ENCODE measurements at places on chromosomes 12 and 14.

DNA sequence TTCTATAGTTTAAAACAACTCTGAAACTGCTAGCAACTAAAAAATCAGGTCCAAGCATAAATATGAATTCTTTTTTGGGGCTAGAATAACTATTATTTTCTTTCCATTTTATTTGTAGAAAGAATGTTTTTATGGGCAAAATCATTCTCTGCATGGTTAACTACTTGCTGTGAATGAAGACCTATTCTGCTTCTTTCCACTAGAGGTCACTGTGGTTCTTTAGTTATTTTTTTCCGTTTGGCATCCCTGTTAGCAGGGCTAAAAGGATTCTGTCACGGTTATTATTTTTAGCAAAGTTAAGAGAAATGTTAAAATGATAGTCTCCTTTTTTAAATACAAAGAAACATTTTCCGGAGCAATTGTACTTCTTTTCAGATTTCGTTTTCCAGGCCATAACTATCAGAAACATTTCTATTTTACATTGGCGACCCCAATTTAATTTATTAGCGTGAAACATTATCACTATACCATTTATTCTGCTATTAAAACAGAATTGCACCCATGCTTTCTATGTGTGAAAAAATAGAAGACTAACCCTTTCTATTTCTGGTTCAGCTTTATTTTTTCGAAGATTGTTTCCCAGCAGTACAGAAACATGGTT is 404.8 kb downstream of the ATP23 start:
- DNase-seq: peak; percentile 66

GRCh38 chr12:115457798-115458197 is 773.8 kb upstream of the TBX3 start:
- no peak for DNase-seq

DNA sequence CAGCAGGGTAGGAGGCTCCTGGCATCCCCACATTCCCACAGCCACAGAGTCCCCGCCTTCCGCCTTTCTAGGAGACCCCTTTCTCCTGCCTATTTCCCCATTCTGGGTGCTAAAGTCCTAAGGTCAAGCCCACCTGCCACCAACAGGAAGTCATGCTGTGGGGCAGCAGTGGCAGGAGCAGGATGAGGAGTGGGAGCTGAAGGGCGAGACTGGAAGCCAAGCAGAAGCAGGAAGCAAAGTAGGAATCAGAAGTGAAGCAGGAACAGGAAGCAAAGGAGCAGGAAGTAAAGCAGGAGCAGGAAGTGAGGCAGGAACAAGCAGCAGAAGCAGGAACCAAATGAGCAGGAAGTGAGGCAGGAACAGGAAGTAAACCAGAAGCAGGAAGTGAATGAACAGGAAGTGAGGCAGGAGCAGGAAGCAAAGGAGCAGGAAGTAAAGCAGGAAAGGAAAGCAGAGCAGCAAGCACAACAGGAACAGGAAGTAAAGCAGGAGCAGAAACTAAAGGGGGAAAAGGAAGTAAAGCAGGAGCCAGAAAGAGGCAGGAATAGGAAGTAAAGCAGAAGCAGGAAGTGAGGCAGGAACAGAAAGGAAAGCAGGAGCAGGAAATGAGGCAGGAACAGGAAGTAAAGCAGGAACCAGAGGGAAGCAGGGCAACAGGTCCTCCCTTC is 38.3 kb upstream of the RIMBP2 start:
- no peak for DNase-seq

- no peak for DNase-seq
Measured at GRCh38 chr14:60153991-60154390, 11.2 kb downstream of the DHRS7 start.

- DNase-seq: no peak
Measured at GRCh38 chr12:126107659-126108058, 1042.4 kb downstream of the AACS start.

GRCh38 chr12:11446372-11446771 is 51.0 kb upstream of the PRB2 start:
- no peak for DNase-seq

DNA sequence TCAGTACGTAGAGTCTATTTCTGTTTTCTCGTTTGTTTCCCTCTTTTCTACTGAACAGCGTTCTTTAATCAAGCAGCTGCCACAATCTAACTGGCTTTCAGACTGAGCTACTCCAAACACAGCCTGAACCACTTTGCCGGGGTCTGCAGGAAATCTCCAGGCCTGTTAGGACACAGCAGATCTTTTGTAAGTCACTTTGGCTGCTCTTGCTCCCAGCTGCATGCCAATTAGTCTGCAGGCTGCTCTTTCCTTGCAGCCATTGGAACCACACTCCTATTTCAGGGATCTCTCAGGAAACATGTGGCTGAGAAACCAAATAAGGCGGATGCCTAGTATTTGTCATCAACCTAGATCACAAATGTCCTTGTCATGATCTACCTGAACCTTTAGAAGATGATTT is 73.6 kb downstream of the TMTC1 start:
- peak; percentile 14 for DNase-seq

DNA sequence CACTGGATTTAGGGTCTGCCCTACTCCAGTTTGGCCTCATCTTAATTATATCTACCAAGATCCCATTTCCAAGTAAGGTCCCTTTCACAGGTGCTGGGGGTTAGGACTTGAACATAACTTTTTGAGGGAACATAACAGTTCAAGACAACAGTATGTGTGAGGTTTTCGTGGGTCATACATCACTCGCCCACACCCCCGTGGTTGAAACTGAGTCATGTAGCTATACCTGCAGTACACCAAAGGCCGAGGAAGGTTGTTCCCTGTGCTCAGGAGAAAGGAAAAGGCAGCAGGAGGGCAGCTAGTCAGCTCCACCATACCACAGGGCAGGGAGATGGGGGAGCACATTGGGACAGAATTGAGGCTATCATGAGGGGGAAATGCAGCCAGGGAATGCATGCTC is 167.0 kb downstream of the PPM1H start:
- DNase-seq: peak; percentile 47

DNA sequence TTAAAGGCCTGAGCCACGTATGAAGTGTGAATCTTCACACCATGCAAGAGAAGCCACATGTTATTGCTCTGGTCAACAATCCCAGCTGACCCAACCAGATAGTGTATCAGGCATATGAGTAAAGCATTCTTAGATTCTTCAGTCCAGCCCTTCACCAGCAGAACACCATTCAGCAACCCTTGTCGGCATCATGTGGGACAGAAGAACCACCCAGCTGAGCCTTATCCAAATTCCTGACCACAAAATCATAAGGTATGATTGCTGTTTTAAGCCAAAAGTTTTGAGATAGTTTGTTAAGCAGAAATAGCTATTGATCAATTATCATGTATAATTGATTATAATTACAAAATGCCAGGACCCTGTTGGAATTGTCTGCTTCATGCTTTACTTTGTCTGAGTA is 664.9 kb downstream of the VRK1 start:
- no peak for DNase-seq

- no peak for DNase-seq
Measured at GRCh38 chr14:68261092-68261842, 441.7 kb downstream of the RAD51B start.

DNA sequence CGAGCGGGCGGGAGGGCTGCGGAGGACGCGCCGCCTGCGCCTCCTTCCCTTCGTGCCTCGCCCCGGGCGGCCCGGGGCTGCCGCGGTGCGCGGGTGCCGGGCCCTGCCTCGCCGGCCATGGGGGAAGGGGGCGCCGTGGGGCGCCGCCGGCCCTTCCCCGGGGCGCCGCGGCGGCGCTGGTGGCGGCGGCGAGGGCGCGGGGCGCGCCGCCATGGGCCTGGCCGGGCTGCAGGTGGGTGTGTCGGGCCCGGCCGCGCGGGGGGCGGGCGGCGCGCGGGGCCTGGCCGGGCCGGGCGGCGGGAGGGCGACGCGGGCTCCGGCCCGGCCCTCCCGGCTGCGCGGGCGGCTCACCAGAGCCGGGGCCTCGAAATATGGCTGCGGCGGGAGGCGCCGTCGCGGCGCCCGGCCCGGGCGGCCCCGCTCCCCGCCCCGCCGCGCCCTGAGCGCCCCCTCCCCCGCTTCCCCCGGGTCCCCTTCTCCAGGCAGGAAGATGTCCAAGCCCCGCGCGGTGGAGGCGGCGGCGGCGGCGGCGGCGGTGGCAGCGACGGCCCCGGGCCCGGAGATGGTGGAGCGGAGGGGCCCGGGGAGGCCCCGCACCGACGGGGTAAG is 5.1 kb downstream of the KMT5A start:
- no peak for DNase-seq

DNA sequence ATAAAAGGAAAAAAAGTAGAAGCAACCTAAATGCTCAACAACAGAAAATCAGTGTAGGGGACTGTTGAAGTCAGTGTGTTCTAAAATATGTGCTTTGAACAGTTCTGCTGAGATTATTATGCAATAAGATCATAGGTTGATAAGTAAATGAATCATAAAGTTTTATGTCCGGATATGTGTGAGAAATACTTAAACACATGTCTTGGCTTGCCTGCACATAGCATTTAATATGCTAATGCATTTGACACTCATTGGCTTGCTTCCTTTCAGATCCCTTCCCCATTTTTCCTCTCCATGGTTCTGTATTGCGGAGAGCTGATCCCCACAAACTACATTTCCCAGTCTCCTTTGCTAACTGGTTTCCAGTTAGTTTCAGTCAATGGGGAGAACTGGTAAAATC is 573.8 kb upstream of the TBX3 start:
- DNase-seq: no peak

DNA sequence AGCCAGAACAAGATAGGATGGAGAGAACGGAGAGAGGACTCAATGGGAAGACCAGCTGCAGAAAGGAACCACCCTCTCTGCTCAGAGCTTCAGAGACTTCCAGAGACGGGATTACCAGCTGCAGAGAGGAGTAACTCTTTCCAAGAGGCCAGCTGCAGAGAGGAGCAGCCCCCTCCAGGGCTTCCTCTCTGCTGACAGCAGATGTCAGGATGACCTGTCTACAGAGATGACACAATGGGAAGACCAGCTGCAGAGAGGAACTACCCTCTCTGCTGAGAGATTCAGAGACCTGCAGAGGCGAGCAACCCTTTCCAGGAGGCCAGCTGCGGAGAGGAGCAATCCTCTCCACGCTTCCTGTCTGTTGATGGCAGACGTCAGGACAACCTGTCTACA is 61.8 kb downstream of the KLRG1 start:
- no peak for DNase-seq

DNA sequence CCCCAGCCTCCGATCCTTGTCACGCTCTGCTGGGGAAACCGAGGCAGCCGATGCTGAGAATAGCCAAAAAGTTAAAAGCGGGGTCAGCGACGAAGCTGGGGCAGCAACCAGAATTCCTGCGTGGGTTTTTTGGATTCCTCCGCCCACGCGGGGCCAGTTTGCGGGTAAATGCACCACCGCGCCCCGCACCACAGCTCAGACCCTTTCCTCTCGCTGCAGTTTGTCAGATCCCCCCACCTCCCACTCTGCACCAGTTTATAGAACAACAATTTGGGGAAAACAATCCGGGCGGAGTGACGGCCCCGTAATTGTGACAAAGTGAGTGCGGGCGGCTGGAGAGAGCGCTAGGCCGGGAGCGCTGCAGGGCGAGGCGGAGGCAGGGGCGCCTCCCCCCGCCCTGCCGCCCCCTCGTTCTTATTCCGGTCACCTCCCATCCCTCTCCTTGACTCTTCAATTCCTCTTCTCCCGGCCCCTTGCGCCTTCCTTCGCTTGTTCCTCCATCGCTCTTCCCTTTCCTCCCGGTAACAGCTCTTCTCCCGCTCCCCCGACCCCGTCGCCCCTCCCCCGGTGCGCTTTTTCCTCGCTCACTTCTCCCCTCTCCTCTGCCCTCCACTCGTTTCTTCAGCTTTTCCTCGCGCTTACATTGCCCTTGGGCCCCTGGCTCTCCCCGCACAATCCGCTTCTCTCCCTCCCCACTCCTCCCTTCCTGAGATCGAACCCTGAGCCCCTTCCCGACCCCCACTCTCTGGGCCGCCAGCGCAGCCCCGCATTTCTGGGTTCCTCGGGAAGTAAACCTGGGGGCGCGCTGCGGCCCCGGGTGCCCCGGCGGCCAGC is 646 bp upstream of the DNAJC22 start:
- DNase-seq: no peak

DNA sequence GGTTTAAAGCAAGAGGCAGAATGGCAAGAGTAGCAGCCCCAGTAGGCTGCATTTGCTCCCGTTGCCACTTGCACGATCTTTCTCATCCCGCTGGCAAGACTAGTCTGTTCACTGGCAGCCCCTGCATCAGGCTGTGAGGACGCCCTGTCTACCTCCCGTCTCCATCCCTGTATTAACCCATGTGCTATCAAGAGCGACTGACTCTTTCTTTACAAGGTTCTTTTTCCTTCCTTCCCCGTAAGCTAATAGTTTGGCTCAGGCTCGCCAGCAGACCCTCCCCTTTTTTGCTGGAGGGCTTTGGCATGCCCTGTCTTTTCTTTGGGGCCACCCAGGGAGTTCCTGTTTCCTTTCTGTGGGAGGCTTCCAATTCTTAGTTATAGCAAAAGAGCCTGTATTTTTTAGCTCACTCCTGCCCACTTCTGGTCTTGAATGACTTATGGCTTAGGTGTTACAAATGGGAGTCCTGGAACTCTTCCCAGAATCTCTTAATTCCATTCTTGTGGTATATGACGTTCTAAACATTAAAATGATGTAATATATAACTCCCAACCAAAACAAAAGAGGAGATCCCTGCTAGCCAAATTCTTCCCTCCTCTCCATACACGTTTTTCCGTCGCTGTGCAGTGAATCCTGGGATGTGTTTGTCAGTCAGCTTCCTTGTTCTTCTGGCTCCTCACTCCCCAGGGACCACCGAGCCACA is 149.0 kb downstream of the PRKCH start:
- DNase-seq: peak; percentile 97

GRCh38 chr12:107612508-107612907 is 73.1 kb upstream of the PWP1 start:
- no peak for DNase-seq

- DNase-seq: peak; percentile 37
Measured at GRCh38 chr12:110846615-110847566, at the start of gene CCDC63. CCDC63 (plus strand) TSS chr12:110846987; CDS start chr12:110852955, 5,968 bp downstream.

DNA sequence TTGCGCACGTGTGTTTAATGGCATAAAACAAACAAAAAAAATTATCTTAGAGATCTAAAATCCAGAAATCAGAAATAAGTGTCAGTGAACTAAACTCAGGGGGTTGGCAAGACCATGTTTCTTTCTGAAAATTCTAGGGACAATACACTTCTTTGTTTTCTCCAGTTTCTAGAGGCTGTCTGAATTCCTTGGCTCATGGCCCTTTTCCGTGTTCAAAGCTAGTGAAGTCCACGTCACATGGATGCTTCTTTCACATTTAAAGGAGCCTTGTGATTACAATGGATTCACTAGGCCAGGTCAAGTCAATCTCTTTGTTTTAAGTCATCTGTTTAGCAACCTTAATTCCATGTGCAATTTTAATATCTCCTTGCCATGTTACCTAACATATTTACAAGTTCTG is 22.4 kb downstream of the SLCO1B3 start:
- peak; percentile 69 for DNase-seq

- no peak for DNase-seq
Measured at GRCh38 chr12:42587601-42588523, 1.7 kb downstream of the PRICKLE1 start.

DNA sequence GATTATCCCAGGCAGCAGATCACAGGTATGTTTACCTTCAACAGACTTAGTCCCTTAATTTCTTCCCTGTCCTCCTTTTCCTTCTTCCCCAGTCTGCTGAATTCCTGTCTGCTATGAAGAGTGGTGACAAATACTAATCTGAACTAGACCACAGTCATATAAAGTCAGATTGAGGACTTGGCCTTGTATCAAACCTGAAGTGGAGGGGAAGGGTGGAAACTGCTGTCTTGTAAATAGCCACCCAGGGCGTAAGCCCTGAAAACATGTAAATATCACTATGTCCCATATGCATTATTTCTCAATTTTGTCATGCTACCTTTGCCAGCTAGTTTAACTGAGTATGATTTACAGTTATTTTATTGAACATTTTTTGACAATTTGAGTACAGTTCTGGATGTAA is 368.0 kb downstream of the CCDC91 start:
- DNase-seq: no peak

GRCh38 chr14:104563742-104564615 is 15.6 kb upstream of the C14orf180 start:
- peak; percentile 43 for DNase-seq

- no peak for DNase-seq
Measured at GRCh38 chr12:127147724-127148123, 1119.2 kb upstream of the TMEM132C start.

All from M059J (cell line).